GDM1 (cell line): ENCODE measurements at places on chromosomes 3 and 15.

DNA sequence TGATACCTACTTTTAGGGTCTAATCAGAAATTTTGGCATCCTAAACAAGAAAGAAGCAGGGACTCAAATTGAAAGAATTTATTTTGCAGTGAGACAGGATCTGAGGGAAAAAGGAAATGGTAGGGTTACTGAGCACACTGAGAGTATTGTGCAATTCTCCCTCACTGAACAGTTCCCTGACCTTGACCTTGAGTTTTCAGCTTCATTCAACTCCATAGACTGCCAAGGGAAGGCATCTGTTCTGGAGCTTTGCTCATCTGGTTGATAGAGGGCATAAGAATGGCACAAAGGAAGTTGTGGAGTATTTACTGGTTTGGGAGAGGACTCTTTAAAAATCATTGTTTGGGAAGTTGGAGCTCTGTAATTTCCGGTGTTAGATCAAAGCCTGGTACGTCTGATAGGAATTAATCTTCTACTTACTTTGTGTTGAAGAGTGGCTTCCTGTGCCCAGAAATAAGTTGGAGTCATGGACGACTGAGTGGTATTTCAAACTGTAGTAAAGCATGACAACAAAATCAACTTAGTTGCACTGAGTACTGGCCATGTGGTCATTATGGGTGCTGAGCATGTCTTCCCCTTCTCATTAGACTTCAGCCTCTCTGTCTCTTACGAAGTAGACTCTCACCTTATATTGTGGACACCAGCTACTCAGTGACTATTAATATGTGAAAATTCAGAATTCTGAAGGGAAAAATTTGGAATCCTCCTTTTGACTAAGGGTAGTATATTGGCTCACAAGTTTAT lies 40.8 kb downstream of the CLDN1 start:
- DNase-seq: no peak

DNA sequence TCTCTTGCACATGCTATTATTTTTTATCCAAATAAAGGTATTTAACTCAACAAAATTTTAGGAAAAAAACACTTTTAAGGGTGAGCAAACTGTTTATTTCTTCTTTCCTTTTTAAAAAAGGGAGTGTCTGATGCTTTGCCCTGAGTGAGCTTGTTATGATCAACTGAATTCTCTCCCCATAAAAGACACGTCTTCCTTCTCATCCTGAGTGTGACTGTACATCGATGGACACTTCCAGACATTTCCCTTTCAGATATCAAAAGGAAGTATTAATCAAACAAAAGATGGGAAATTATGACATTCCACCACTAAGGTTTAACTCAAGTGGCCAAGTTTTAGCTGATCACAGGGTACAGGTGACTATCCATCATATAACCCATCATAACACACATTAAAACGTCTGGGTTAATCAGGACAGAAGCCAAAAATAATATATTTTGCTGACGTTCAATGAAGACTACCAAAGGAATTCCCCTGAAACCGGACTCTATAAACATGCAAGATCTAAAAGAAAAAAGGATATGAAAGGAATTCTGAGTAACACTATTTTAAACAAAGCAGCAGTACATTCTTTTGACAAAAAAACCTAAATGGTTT lies 354.8 kb downstream of the MECOM start:
- DNase-seq: no peak

DNA sequence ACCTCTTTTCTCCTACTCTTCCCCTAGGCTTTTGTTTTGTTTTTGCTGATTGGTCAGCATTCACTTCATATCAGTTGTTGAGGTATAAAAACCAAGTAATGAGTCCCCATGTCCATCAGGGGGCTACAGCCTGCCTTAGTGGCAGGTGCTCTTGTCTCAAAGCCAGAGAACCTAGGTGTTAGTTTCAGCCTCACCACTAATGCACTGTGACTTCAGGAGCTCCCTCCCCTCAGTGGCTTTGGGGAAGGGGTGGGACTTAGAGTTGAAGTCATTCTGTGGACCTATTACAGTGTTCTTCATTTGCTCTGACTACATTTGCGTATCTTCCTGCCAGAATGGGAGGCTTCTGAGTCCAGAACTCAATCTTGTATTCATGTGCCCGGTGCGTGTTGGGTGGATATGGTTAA lies 41.6 kb downstream of the NR2C2 start:
- DNase-seq: no peak

DNA sequence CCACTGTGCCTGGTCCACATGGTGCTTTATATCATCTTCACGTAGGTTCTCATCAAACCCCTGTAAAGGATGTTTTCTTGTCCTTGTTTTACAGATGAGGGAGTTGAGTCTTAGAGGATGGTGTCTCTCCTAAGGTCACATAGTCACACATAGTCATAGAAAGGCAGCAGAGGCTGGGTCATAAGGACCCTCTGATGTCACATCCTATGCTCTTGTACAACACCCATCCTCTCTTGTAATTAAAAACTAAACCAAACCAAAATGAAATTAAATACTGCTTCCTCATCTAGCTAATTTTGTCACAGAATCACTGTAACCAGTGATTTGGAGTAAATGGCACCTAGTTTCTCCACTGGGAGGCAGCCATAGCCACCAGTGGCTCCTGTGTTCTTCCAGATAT lies 21.8 kb upstream of the ATP1B3 start:
- no peak for DNase-seq

GRCh38 chr15:65423150-65423975 lies 616 bp upstream of the IGDCC4 start:
- no peak for DNase-seq
